ENCODE measurements at places on chromosomes 6 and 20. TPM values are rescaled to one million over a fixed set of nuclear protein-coding genes. Genes with fewer than 3 reads are reported as not detected.

The RFX6 gene
- not detected for total RNA-seq

The ADGRB3 gene
- total RNA-seq: 1.8 TPM

The BACH2 gene
- 1.7 TPM for total RNA-seq

The DOK5 gene
- 0.82 TPM for total RNA-seq

The PLCB1 gene
- total RNA-seq: 16.5 TPM

The SHLD1 gene
- total RNA-seq: 7.7 TPM

The NEURL2 gene
- total RNA-seq: 11.6 TPM

The SPEF1 gene
- total RNA-seq: not detected

The EYS gene
- total RNA-seq: 0.17 TPM

The FOXS1 gene
- total RNA-seq: not detected

The ZC3H12D gene
- 5.8 TPM for total RNA-seq

Measured in subcutaneous adipose tissue (tissue), 4 donors.